ENCODE measurements at places on chromosomes 6 and 20.

GRCh38 chr20:54479138-54479906, 3.9 kb downstream of the DOK5 start:
- DNase-seq = no peak

DNA sequence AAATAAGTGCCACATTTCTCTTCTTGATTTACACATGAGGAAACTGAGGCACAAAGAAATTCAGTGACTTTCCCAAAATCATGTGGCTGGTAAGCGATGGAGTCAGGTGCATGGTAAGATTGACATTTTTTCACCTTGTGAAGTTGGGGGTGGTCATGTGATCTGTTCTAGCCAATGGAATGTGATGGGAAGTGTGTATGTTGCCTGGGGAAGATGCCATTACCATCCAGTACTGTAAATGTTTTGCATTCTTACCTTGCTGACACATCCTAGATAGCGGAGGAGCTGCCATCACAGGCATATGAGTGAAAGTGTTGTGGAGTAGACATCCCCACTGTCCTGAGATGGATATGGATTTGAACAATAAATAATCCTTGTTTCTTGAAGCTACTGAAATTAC, 499.6 kb upstream of the SULF2 start:
- no peak for DNase-seq

GRCh38 chr20:62367136-62367632, at the start of gene LAMA5:
Gene LAMA5, minus strand, starts transcription at chr20:62367312. Its CDS starts 67 bp downstream, at chr20:62367245.
- DNase-seq = no peak

GRCh38 chr20:22490287-22491193, 93.8 kb downstream of the FOXA2 start:
- DNase-seq = no peak

- DNase-seq = no peak
These were observed 32.7 kb downstream of the WDR27 start for GRCh38 chr6:169669147-169669546.

- DNase-seq = no peak
These were observed 39.1 kb downstream of the ADGRF5 start for GRCh38 chr6:46882645-46883044.

GRCh38 chr20:620246-620645, 10.1 kb upstream of the TCF15 start:
- no peak for DNase-seq

DNA sequence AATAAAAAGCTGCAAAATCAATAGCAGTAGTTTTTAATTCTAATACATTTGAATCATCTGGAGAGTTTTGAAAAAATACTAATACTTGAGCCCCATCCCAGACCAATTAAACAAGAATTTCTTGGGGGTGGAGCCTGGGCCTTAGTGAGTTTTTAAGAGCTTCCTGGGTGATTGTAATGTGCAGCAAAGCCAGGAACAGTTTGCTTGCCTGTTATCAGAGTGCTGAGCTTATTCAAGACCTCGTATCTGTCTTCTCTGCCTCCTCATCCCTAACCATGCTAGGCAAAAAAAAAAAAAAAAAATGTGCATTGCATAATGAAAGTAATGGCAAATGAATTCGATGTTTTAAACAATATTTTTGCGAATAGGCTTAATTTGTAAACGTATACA, 36.4 kb upstream of the MYB start:
- no peak for DNase-seq

GRCh38 chr6:20631549-20631924, 97.3 kb downstream of the CDKAL1 start:
- no peak for DNase-seq

GRCh38 chr20:48141660-48142515, 356.6 kb upstream of the SULF2 start:
- DNase-seq = no peak

- no peak for DNase-seq
These were observed 638.7 kb downstream of the DHX35 start for GRCh38 chr20:39600871-39601270.

DNA sequence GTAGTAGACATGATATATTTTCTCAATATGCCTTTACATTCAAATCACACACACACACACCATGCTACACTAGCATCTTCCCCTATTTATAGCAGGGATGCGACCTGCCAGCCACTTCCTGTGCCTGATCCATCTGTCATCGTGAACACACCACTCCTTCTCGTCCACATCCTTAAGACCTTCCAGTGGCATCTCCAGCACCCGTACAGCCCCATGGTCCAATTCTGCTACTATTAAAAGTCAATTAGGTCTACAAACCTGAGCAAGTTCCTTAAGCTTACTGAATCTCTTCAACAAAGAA, 54.5 kb downstream of the KIF16B start:
- no peak for DNase-seq

Measured in smooth muscle cell of the brain vasculature (primary cell).